T1000 (cell line): ENCODE measurements at places on chromosomes 5 and 9.

DNA sequence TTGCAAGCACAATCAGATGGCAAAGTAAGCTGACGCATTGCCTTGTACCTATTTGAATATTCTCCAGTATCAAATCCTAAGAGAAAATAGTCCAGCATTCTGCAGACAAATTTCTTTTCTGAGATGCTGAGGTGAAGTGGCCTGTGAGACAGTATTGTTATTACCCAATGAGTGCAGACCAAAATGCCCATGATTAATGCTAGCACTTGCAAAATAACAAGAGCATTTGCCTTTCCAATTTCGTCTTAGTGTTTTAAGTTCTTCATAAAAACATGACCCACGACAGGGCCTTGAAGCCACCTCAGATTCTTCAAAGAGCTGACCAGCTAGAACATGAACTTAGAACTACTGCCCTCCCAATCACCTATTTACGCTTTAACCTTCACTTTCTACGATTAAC, 2.6 kb upstream of the IQGAP2 start:
- no peak for DNase-seq

DNA sequence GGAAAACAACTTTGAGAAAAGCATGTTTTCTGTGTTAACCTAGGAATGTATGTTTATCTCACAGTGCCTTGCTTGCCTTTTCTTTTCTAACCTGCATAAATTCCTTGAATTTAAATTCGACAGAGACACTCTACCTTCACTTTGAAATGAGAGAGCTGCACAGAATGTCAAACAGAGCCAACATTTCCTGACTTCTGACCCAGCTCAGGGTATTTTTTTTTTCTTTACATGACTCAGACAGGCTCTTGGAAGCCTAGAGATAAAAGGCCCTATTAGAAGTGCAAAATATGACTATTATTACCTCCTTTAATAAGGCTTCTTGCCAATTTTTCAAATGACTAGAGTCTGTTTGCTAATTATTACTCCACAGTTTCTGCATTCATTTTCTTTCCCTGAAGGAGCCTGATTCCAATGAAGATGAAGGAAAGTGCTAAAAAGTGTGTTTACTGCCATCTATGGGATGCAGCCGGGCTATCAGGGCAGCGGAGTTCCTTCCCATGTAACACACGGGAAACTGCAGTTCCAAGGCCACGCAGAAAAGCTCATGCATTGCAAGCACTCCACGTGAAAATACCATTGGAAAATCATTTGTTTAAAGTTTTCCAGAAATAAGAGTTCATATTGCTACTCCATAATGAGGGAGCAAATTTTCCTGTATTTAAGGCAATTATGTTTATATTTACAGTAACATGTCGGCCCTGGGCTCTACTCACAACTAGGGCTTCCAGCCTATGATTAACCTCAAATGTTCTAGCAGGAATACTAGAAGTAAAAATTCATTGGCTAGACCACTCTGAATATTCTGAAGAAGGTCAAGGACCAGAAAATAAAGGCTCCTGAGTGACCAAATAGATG, 485.6 kb downstream of the ZSWIM6 start:
- no peak for DNase-seq

GRCh38 chr5:170303549-170303948, 6.0 kb upstream of the LCP2 start:
- DNase-seq: no peak

GRCh38 chr9:90999425-91000397, 198.1 kb downstream of the SYK start:
- DNase-seq: no peak

- DNase-seq: no peak
Observed at GRCh38 chr9:3906437-3907213, 380.8 kb upstream of the RFX3 start.
